ENCODE measurements at places on chromosomes 1 and 21.

- DNase-seq, result no peak
Observed at GRCh38 chr1:228544921-228545591, 57.9 kb downstream of the RNF187 start.

GRCh38 chr1:5765997-5766913, 226.0 kb downstream of the NPHP4 start:
- no peak for DNase-seq

DNA sequence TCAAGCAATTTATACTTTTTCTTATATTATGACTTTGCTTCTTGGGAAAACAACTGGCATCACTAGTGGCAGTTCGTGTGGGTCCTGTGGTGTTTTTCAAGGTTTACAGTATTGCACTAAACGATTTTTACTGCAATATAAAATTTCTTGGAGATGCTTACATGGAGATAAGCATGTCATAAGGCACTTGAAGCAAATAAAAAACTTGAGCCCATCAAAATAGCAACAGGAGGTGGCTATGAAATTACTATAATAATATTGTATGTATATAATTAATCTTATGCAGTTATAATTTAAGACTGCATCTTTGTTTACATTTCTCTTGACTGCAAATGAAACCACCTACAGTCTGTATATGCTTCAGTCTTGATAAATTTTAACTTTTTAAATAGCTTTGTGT, 29.3 kb upstream of the CHAF1B start:
- DNase-seq, result no peak

DNA sequence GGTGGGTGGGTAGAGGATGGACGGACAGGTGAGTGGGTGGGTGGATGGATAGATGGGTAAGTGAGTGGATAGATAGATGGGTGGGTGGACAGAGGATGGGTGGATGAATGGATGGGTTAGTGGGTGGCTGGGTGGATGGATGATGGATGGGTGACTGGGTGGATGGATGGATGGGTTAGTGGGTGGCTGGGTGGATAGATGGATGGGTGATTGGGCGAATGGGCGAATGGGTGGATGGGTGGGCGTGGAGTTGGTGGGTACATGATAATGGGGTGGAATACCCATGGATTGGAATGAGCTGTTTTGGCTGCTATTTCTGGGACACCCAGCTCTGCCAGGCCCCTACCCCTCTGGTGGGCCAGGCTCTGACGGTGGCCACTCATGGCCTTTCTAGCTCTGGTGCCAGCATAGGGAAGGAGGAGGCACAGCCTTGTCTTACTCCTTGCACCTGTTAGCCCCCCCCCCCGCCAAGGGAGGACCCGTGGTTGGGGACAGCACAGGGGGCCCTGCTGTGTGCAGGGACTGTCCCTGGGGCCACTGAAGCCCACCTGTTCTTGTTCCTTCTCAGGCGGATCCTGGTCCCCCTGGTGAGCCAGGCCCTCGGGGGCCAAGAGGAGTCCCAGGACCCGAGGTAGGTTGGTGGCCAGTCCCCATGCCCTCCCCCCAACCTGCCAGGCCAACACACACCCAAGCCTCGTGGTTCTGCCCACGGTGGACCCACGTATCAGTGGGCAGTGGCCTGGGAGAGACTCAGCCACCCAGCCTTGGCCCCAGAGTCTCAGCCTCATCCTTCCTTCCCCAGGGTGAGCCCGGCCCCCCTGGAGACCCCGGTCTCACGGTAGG, 26.4 kb downstream of the COL6A2 start:
- DNase-seq, result no peak

DNA sequence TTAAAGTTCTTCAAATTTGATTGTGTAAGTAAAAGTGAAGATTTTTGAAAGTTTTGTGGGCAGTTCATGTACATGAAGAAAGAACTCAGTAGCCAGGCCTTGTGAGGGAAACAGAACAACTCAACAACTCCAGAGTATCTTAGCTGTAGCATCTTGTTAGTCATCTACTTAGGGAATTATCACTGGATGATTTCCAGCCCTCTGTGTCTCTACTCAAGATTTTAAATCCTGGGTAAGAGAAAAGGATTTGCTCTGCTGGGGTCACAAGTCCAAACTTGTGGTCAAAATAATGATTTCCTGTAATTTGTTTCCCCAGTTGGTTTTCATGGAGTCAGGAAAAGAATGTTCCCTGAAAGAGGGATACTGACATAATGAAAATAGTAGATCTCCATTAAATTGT, 8.2 kb downstream of the OR10T2 start:
- DNase-seq, result no peak

- no peak for DNase-seq
Observed at GRCh38 chr1:1295154-1295923, 12.4 kb downstream of the ACAP3 start.

GRCh38 chr1:55877437-55878232, 662.5 kb upstream of the USP24 start:
- DNase-seq, result no peak

DNA sequence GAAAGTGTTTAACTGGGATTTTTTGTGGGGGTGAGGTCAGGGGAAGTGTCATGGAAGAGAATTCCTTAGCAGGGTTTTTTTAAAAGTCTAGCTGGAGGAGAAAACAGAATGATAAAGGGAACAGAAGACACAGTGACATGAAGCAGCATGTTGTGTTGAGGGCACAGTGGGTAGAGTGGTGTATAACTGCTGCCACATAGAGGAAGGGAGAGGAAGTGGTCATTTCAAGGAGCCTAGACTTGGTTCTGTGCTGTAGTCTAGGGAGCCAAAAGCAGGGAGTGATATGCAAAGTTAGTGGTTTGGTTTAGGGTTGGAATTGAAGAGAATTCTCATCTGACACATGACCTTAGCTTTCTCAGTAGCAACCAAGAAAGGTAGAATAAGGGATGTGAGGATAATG, 10.2 kb downstream of the EEIG2 start:
- DNase-seq, result no peak

DNA sequence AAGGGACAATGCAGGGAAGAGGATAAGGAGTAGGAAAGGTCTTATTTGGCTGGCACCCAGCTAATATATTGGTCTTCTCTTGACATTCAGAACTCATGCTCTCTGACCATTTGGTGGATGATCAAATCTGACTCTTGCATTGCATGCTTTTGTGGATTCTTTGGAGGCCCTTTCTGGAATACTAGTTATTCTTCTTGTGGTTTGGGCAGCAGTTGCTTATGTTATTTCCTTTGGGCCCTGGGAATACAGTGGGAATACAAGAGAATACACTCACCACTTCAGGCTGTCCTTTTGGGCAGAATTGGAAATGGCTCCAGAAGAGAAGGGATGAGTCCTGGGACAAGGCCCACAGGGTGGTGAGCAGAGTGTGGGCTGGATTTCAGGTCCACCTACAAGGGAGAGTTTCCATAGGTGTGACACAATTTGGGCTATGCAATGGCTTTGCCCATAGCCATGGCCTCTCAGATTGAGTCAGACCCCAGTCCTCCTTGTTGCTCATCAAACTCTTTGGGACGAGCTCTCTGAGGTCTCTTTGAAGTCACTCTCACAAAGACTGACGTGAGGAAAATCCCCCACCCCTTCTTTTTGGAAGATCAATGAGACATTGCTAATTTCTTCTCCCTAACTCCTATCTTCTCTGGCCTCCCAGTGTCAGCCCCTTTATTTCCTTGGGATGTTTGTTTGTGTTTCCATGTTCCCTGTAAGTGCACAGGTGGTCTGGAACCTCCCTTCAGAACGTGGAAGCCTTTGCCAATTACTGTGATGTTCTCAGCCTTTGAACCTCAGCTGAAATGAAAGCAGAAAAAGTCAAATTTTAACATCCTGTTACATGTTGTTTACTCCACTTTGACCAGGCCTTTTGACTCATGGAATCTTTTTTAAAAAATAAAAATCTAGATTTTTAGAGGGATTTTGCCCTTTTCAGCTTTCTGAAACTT, 19.4 kb downstream of the HSD11B1 start:
- no peak for DNase-seq

- no peak for DNase-seq
Observed at GRCh38 chr21:28235169-28235895, 757.3 kb downstream of the LTN1 start.

DNA sequence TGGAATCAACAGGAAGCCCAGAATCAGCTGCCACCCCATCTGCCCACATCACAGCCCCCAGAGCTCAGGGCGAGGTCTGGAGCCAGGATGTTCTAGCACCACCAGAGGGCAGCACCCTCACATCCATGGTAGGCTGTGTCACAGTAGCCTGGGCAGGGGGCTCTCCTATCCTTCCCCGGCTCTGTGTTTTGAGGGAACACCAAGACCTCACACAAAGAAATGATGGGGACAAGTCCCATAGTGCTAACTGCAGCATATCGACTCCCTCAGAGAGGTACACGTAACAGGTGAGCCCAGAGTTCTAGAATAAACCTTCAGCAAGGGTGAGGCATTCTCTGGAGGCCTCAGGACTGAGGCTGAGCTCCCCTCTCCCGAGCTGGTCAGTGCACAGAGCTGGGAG, 2.3 kb upstream of the KCNC4 start:
- peak; percentile 89 for DNase-seq

DNA sequence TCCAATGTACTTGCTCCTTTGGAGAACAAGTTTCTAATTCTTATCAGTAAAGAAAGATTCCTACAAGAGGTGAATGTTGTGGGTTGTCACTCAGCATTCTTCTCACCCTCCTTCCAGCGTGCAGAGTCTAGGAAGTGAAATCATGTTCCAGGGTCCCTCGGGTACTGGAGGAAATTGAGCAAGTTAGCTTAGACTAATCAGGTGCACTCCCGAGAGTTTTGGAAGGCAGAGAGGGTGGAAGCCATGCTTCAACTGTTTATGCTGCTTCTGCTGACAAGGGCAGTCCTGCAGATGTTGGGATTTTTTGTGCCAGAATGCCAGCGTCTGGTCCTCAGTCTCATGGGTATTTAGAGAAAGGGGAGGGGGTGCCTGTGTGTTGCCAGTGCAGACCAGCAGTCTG, 5.3 kb upstream of the C1orf115 start:
- no peak for DNase-seq

GRCh38 chr1:182087304-182087703, 25.8 kb upstream of the ZNF648 start:
- DNase-seq, result no peak

GRCh38 chr1:27545271-27545670, 55.3 kb upstream of the WASF2 start:
- no peak for DNase-seq

DNA sequence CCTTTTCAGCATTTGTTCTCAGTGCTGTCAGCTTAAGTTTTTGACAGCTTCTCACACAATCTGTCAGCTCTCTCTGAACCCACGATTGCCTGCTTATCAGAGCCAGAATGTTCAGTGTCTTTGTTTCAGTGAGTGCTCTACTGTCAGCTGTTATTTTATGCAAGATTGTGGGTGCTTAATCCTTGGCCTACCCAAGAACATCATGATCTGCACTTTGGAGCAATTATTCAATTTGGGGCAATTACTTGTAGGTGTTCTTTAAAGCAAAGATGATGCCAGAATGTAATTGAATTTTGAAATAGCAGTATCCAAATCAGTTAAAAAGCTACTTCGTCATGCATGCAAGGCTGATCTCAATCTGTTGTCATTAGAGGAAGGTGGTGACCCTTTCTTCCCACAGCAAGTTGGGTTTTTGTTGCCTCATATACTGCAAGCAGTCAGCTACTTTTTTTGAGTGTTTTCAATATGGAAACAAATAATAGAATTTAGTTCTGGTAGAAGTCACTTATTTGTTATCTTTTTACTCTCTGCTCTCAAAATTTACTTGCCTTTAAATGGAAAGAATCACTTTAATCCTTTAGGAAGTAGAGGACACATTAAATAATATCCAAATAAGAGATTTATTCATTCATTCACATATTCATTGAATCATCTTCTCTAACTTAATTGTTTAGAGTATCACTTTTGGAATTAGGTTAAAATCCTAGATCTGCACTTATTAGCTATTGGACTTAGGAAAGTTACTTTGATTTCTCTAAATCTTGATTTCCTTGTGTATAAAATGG, 253.5 kb upstream of the CACYBP start:
- DNase-seq, result no peak

DNA sequence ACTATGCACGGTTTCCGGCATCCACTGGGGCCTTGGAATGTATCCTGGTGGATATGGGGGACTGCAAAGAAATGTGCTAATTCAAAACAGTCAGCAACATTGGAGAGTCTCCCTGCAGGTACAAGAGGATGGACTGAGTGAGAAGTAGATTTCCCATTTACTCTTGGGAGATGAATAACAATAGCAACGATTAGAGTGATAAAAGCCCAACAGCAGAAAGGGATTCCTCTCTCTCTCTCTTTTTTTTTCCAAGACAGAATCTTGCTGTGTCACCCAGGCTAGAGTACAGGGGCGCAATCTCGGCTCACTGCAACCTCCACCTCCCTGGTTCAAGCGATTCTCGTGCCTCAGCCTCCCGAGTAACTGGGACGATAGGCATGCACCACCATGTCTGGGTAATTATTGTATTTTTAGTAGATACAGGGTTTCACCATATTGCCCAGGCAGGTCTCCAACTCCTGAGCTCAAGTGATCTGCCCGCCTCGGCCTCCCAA, 5.0 kb upstream of the SHCBP1L start:
- no peak for DNase-seq

DNA sequence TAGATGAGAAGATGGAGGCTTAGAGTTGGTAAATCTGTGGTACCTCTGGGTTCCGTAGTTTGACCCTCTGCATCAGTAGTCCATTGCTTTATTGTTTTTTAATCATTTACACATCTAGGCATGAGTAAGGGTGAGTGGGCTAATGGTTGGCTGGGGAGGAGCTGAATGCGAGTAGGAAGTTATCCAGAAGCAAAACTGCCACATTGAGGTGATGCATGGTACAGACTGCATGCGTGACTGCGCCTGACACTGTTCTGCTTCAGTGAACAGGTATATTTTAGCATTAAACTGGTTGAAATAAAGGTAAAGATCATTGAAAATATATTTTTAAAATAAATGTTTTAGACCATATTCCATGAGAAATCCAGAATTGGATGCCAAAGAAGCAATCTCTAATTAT, 4.4 kb downstream of the DNAJC16 start:
- DNase-seq, result no peak

GRCh38 chr1:151371370-151372057, 991 bp downstream of the SELENBP1 start:
- DNase-seq, result peak; percentile 70

- no peak for DNase-seq
Observed at GRCh38 chr1:223189903-223190724, 47.1 kb upstream of the TLR5 start.

GRCh38 chr1:215923129-215923824, 356.2 kb downstream of the KCTD3 start:
- no peak for DNase-seq

- no peak for DNase-seq
Observed at GRCh38 chr1:8708259-8708658, 109.2 kb downstream of the RERE start.

Data from mucosa of descending colon (tissue), 3 donors.